ENCODE measurements at places on chromosomes 12 and 14.
A peak's percentile ranks its signal among the peaks of the same experiment; 100 is the strongest.

GRCh38 chr12:124939421-124940142 is 25.1 kb upstream of the UBC start:
- DNase-seq: peak; percentile 90

GRCh38 chr14:54642801-54643695 is 76.1 kb downstream of the SAMD4A start:
- no peak for DNase-seq

GRCh38 chr14:81436296-81437138 is 36.4 kb upstream of the STON2 start:
- DNase-seq: peak; percentile 84

DNA sequence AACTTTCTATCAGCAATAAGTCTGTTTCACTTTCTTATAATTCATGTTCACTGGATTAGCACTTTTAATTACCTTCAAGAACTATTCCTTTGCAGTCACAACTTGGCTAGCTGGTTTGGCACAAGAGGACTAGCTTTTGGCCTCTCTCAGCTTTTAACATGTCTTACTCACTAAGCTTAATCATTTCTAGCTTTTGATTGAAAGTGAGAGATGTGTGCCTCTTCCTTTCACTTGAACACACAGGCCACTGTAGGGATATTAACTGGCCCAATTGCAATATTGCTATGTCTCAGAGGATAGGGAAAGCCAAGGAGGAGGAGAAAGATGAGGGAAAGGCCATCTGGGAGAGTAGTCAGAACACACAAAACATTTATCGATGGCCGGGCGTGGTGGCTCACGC is 92.7 kb downstream of the PRICKLE1 start:
- DNase-seq: no peak

DNA sequence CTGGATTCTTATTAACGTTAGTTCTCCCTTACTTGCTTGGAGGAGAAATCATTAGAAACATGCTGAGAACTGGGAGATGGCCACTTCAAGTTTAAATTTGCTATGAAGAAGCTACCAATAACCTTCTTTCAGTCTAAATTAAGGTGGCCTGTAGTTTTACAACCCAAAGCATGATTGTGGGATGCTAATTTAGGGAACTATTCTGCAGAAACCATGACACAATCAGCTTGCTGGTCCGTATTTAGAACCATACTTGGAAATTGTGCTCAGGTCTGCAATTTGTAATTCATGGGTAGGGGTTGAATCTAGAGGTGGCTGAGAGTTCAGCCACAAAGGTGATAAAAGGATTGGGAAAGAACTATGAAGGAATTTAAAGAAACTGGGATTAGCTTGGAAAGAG is 405.7 kb downstream of the RAD51B start:
- DNase-seq: no peak

DNA sequence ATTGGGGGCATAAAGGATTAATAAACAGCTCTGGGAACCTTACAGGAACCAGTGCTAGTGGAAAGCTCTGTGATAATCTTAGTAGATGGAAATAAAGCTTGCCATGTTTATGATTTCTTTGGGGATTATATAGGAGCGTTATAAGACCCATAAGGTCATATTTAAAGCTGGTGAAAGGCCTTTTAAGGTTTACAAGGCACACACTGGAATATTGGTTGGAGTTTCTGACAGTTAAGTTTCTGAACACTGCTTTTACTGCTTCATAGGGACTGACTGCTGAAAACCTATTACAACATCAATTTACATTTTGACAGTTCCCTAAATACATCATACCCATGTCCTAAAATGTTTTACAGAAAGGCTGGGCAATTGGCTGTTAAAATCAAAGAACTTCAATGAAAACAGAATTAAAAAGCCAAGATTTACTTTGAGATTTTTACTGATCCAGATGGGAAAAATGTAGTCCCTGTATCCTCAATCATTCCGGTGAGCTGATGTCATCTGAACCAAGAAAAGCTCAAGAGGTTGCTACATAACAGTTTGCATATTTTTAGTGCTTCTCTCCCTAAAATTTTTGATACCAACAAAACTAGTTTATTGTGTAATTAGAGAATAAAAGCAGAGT is 153.7 kb upstream of the IGF1 start:
- no peak for DNase-seq

DNA sequence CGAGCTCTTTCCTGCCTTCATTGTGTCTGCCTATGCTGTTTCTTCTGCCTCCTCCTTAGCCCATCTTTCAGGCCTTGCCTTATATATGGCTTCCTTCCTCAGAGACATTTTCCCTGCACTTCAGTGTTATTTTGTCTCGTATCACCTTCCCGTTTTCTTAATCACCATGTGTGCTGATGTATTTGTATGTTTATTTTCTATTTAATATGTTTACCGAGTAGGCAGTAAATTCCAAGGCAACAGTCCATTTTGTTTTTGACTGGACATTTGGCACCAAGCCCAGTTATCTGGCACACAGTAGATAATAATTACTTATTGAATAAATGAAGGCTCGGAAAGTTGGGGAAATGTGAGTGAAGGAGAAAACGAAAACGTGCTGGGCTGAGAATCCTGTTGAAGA is 4.6 kb upstream of the POU6F1 start:
- DNase-seq: no peak

- no peak for DNase-seq
Measured at GRCh38 chr14:41636492-41637392, 30.1 kb downstream of the LRFN5 start.

GRCh38 chr12:131425112-131426075 is 285.5 kb upstream of the SFSWAP start:
- DNase-seq: no peak

DNA sequence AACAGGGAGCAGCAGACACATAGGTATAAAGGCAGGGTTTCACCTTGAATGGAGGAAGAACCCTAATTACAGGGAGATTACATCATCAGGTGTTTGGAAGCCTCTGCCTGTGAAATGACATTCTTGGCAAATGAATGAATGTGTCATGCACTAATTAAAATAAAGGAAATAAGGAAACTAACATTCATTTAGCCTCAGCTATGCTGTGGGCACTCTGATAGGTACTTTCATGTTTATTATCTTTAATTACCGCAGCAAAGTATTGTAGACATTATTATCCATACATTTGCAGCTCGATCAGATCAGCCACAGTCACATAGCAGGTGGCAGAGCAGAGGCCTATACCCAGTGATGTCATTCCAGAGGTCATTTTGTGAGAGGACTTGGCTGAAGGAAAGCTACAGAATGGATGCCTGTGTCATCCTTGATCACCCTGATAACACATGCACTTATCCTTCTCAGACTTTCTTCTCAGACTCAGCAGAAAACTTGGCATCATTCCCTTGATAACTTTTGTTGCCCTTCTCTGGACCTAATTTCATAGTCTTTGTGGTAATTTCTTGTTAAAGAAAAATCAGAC is 18.4 kb downstream of the ZNF664 start:
- no peak for DNase-seq

DNA sequence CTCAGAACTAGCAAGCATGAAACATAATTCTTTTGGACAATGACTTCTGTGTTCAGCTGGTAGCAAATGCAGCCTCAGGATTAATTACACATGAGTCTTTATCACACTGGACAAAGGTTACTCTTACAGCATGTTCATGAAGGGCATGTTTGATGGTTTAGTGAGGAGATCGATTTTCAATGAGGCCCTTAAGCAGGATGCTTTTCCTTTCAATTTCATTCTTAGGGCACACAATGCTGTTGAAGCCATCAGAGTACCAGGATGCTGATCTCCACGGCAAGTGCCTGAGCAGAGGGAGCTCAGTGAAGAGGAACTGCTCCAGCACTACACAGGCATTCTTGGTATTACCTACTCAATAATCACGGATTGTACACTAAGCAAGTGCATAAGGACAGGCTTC is 542.0 kb downstream of the SNAPC1 start:
- no peak for DNase-seq

- no peak for DNase-seq
Measured at GRCh38 chr14:63006531-63006930, 38.7 kb downstream of the KCNH5 start.

- DNase-seq: no peak
Measured at GRCh38 chr12:66823857-66824570, 145.1 kb upstream of the GRIP1 start.

DNA sequence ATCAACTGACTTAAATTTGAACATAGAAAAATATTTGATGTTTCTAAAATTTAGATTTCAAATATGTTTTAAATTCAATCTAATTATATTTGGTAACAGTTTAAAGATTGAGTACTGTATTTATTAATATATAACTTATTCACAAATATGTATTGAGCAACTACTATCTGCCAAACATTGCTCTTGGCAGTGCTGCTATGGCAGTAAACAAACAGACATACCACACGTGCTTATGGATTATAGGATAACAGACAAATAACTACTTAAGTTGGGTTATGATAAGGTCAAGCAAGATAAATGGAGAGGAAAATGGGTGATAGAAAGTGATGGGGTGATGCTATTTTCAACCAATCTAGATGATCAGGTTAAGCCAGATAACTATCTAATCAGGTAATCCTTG is 538.1 kb downstream of the C12orf50 start:
- no peak for DNase-seq

DNA sequence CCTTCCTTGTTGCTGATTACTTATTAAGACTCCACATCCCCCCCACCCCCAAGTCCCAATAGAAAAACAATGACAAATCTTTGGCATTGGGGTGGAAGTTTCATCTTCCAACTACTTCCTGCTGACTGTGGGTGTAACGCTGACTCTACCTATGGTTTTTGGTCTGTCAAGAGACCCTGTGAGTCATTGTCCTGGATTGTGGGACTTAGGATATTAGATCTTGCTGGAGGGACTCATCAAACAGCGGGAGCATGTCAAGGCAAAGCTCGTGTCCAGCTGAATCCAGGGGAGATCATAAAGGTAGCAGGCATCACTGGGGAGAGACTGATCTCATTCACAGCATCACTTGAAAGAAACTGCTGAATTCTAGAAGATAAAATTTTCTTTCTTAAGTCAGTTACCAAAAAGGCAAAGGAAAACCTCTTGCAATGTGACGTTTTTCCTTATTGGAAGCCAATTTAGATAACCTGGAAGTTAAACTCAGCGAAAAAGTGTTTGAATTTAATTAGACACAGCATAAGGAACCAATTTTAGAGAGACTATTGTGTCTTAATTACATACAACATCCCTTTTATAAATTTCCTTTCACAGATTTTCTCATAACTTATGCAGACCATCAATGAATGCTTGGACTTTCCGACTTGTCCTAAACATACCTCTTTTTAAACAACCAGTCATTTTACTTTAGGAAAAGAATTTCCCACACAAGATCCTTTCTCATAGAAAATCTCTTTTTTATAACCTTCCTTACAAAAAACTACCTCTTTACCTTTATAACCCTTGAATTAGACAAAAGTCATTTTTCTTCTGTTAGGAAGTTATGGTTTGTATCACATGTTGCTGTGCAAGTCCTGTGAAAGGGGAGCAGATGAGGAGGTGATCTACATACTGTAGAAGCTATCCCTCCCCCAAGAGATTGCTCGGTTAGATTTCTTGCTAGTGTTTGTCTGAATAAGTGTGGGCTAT is 94.6 kb upstream of the SCAF11 start:
- no peak for DNase-seq

GRCh38 chr12:66716522-66716921 is 37.6 kb upstream of the GRIP1 start:
- DNase-seq: no peak

DNA sequence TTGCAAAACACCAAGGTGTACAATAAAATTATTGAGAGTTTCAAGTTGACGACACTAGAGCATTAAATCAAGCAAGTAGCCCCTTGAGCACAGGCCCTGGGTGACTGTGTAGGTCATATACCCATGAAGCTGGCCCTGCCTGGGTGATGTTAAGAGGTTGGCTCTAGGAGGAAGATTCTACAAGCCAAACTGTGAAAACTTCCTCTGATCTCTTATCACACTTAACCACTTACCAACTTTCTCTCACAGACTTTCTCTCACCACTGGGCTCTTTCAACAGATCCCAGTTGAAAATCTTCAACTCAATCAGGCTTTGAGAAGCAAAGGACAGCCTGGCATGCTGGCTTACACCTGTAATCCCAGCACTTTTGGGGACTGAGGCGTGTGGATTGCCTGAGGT is 186.9 kb upstream of the BTG1 start:
- DNase-seq: no peak

GRCh38 chr12:89072294-89073026 is 279.8 kb downstream of the DUSP6 start:
- DNase-seq: no peak

- no peak for DNase-seq
Measured at GRCh38 chr12:92729773-92730305, 27.1 kb downstream of the PLEKHG7 start.

DNA sequence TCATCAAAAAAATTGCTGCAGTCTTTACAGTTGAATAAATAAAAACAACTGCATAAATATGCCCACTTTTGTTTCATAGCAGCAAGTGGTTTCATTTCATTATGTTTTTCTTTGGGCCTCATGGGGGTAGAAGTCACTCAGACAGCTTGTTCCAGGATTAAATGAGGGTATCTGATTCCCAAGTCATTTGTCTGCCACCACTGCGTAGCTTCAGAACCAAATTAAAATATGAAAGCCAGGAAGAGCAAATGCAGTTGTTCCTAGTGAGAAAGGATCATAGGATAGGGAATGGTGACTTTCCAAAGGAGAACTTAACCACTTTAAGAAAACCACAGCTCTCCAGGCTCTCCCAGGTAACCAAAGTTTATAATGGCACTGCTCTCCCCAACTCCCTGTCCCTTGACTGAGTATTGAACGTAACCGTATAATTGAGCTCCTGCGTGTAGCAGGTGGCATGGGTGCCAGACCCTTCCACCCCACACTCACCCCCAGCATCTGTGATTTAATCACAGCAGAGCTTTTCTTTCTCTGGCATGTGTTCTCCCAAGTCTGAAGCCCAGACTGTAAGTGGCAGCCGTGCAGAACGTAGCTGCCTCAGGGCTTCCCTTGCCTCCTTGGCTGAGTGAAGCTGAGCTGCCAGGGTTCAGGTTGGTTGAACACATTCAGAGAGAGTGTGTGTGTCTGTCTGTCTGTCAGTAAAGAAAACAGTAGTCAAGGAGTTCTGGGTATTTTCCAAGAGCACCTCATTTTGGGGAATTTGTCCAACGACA is 11.3 kb upstream of the KCNH3 start:
- DNase-seq: no peak

DNA sequence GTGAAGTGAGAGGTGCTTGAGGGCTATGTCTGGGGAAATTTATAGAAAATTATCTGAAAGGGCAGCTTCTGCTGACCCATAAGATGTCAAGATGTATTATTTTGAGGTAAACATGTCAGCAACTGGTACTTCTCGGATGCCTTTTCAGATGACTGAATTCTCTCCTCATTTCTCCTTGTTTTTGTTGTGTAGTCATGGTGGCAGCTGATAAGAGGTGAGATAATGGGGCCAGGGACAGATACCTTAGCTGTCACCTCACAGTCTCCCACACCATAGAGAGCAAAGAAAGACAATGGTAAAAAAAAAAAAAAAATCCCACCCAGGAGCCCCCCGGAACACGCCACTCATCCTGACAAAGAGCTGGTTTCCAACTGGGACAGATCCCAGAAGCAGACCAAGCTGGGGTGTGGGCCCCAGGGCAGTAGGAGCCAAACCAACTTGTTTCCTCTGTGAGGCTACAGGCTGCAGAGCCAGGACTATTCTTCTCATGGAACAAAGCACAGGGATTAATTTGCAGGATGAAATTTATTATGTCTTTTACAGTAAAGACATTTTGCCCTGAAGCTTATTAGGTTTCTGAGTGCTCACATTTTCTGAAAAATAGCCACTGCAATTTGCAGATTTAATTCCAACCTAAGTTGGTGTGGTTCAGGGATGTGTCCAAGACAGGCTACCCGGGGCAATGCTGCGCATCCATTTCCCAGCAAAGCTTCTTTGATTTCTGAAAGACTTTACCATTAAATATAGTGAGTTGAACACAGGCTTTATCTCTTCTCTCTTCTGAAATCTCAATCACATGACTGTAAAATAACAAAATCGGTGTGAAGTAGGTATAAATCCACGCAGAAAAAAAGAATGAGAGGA is 52.2 kb downstream of the NDUFA12 start:
- DNase-seq: no peak

All from WTC11 (cell line).